ENCODE measurements at places on chromosomes 16 and 17.

DNA sequence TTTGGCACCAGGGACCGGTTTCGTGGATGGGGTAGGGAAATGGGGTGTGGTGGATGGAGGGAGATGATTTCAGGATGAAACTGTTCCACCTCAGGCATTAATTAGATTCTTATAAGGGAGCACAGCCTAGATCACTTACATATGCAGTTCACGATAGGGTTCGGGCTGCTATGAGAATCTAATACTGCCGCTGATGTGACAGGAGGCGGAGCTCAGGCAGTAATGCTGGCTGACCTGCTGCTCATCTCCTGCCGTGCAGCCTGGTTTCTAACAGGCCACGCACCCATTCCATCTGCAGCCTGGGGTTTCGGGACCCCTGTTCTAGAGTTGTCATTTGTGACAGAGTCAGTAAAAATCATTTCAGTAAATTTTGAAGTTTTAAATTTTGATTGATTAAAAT is 99.7 kb downstream of the CHD9 start:
- DNase-seq: no peak

DNA sequence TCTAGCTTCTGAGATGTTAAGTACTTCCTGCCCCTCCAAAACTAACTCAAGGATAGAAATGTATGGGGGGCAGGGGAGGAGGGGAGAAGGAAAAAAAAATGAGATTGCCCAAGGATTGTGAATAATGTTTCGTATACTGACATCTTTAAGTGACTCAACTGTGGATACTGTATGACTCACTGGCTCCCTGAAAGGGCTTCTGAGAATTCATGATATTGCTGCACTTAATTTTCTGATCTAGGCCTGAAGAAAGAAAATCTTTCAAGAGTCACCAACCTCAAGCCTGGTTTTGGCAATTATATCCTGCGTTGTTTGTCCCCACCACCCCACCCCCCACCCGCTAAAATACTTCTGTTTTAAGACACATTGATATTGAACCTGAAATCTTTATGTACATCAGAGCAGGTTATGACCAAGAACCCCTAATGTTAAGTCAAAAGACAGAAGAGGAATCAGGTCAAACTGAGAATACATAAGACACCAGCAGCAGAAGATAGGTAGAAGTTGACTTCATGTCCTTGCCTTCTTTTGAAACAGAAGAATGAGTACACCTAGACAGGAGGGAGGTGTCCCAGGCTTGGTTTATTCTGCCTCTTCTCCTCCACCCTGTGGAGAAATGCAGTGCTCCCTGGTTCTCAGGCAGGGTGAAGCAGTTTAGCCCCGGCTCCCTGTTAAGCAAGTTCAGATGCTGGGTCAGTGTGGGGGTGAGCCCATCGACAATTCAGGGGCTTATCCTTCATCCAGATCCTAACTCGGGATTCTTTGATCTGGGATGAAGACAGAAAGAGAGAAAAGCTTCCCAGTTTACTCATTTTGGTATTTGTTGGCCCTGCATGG is 3.3 kb upstream of the FBXL20 start:
- no peak for DNase-seq

- no peak for DNase-seq
These were observed 56.7 kb downstream of the MRC2 start for GRCh38 chr17:62684179-62684578.

- DNase-seq: no peak
These were observed 46.0 kb downstream of the HOXB1 start for GRCh38 chr17:48484850-48485249.

- no peak for DNase-seq
These were observed 12.3 kb upstream of the FASN start for GRCh38 chr17:82110298-82110697.

GRCh38 chr17:57535249-57535966 is 209.7 kb downstream of the CCDC182 start:
- no peak for DNase-seq

DNA sequence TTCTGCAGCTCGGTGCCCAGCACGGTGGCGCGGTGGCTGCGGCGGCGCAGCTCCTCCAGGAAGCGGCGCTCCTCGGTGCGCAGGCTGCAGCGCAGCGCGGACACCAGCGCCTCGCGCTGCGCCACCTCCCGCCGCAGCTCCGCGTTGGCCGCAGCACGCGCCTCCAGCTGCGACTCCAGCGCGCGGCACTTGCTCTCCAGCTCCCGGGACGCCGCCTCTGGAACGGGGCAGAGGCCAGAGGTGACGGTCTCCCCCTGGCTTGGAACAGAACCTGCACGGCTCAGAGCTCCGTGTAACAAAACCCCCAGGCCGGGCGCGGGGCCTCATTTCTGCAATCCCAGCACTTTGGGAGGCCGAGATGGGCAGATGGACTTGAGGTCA is 13.2 kb upstream of the CLUH start:
- no peak for DNase-seq

- no peak for DNase-seq
These were observed 21.8 kb upstream of the RASD1 start for GRCh38 chr17:17518014-17518413.

GRCh38 chr17:339193-340061 is 13.2 kb downstream of the RPH3AL start:
- DNase-seq: no peak

DNA sequence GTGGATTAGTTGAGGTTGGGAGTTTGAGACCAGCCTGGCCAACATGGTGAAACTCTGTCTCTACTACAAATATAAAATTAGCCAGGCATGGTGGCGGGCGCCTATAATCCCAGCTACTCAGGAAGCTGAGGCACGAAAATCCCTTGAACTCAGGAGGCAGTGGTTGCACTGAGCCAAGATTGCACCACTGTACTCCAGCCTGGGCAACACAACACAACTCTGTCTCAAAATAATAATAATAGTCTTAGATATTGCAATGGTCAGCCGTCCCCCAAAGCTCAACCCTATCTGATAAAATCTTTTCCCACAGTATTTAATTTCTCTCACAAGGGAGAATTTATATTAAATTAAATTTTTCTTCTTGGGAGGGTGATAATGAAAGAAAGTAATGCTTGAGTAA is 169.6 kb downstream of the XYLT1 start:
- DNase-seq: no peak

GRCh38 chr17:4849011-4849536 is 15.9 kb downstream of the MINK1 start:
- no peak for DNase-seq

DNA sequence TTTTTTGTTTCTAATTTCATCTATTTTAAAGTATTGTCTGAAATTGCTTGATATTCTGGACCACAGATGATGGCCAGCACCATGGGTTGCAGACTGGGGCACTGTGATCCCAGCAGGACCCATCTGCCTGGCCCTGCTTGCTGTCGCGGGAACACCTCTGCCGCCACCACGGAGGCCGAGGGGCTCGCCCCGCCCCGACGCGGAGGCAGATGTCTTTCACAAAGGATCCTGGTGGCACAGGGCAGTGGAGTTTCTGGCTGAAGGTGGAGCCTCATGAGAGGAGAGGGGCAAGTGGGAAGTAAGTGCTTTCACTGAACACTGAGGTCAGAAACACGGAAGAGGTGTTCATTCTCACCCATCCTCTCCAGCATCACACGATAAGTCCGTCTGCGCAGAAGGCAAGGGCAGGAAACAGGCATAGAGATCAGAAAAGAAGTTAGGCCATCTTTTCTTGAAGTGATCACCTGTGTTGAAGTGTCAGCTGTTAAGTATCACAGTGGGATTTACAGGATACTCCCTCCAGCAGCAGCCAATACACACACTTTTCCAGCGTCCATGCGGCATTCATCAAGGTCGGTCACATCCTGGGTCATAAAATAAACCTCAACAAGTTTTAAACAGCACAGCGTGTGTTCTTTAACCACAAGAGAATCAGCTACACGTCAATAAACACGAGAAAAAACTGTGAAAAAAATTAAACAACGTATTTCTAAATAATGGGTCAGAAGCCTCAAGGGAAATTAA is 194.5 kb downstream of the RPTOR start:
- no peak for DNase-seq

GRCh38 chr17:50177983-50178834 is 12.4 kb downstream of the SGCA start:
- peak; percentile 33 for DNase-seq

DNA sequence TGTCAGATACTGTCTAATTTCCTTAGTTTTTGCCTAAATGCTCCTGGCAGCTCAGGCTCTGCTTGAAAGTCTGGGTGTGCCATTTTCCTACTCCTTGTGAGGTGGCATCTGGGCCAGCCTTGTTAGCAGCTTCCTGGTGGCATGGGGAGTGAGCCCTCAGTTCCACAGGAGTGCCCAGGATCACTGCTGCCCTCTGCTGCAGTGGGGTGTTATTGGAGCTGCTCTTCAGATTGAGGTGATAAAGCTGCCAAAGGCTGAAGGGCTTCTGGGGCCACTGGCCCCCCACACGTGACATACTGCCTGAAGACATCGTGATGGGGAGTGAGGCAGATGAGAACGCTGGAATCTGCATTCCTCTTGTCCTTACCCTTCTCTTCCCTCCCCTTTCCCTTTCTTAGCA is 27.4 kb downstream of the CEP95 start:
- DNase-seq: no peak

DNA sequence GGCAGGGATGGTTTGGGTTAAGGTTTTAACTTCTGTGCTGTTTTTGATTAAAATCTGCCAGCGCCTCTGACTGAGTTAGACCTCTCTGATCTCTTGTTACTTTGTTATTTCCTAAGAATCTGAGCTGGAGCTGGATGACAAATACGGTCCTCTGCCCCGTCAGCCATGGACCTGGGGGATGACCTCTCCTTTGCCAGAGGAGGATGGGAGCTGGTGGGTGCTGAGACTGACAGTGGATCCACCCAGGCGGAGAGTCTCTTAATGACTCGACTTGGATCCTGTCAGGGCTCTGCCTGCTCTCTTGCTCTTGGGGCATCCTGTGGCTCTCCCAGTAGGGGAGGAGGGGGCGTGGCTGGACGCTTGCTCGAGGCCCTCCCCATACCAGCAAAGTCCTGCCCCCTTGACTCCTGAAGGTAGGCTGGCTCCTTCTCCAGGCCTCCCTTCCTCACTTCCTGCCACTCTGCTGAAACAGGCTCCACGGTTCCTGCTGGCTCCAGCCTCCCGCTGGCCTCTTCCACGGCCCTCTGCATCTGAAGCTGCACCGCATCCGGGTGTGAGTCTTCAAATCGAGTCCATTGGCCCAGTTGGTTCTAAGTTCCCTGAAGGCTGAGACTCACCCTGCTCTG is 24.8 kb upstream of the MAP3K14 start:
- no peak for DNase-seq

DNA sequence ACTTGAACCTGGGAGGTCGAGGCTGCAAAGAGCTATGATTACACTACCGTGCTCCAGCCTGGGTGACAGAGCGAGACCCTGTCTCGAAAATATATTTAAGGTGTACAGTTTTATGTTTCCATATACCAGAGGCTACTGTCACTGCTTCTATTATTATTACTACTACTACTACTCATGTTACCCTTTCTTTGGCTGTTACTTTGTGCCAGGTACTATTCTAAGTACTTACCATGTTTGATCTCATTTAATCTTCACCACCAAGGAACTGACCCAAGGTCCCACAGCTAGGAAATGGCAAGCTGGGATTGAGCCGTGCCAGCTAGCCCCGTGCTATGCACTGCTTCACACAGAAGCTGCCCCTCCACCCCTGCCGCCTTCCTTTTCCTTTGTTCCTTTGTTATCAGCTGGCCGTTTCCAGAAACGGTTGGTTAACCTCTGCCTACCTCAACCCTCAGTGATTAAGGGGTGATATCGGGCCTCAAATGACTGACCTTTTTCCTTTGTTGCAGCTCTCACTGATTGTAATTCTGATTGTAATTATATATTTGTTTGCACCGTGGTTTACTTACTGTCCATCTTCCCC is 78.4 kb downstream of the ABCC1 start:
- DNase-seq: no peak

GRCh38 chr17:79633154-79633553 is 22.3 kb upstream of the RBFOX3 start:
- DNase-seq: no peak

GRCh38 chr17:65231662-65232335 is 94.6 kb downstream of the RGS9 start:
- DNase-seq: peak; percentile 11

GRCh38 chr17:47278561-47278960 is 24.9 kb downstream of the ITGB3 start:
- no peak for DNase-seq

GRCh38 chr17:70622368-70623260 is 453.3 kb downstream of the KCNJ2 start:
- no peak for DNase-seq

DNA sequence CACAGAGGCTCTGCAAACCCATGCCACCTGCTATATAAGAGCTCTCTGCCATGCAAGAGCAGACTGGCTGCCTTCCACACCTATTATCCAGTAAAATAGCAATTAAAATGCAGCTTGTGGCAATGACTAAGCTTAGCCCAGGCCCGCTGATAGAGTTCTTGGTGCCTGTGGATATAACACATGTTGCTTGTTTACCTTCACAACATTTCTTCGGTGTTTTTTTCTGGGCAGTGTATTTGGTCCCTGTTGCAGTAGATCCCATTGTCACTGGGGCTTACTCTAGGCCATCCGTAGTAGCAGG is 63.5 kb downstream of the SPECC1 start:
- DNase-seq: no peak

GRCh38 chr17:32483451-32484019 is 3.3 kb upstream of the CDK5R1 start:
- DNase-seq: no peak

All from T-helper 9 cell (primary cell).